ENCODE measurements at places on chromosomes 6 and 20. TPM values are rescaled to one million over a fixed set of nuclear protein-coding genes. Genes with fewer than 3 reads are reported as not detected.

GRCh38 chr6:14417377-14417776, 299.8 kb downstream of the CD83 start:
- H3K27ac ChIP-seq: no peak overlapping the region
- DNase-seq: no peak
- H3K36me3 ChIP-seq: no peaks in the 10 kb centered on the region
- no peaks in the 10 kb centered on the region for H3K27me3 ChIP-seq
- no peaks in the 10 kb centered on the region for H3K4me1 ChIP-seq

DNA sequence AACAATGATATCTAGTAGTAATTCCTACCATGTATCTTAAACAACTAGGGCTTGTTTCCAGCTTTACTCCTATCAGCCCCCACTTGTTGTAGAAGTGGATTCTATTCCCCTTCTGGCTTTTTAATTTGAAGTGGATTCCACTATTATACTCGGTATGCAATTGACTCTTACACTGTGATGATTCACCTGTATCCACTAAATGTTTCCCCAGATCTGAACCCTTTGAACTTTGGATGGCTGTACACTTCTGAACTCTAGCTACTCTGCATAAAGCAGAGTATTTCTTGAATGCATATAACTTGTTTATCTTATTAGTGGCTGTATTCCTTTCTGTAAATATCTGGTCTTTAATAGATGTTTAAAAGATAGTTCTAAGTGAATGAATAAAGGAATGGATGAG, 538.4 kb upstream of the NRSN1 start:
- H3K27ac ChIP-seq: no peak overlapping the region
- no peak for DNase-seq
- H3K36me3 ChIP-seq: no peaks in the 10 kb centered on the region

Gene IBTK
- 19.8 TPM for polyA plus RNA-seq

- H3K27ac ChIP-seq: no peak overlapping the region
- H3K36me3 ChIP-seq: no peaks in the 10 kb centered on the region
- no peak for DNase-seq
- H3K27me3 ChIP-seq: no peaks in the 10 kb centered on the region
- no peak overlapping the region for H3K4me3 ChIP-seq
Measured at GRCh38 chr6:118536478-118536877, 11.6 kb upstream of the PLN start.

Gene MDFI
- polyA plus RNA-seq: 0.24 TPM

Gene PRRT1
- polyA plus RNA-seq: 0.24 TPM

Gene ATP6V1G2
- 0.35 TPM for polyA plus RNA-seq

Gene CFAP206
- polyA plus RNA-seq: 0.11 TPM

- peaks cover 3% of the 10 kb centered on the region for H3K4me1 ChIP-seq
- H3K36me3 ChIP-seq: no peaks in the 10 kb centered on the region
- no peaks in the 10 kb centered on the region for H3K27me3 ChIP-seq
- no peak overlapping the region for H3K4me3 ChIP-seq
Measured at GRCh38 chr6:112163295-112164257, 76.2 kb downstream of the FAM229B start.

Gene PDSS2
- 14.6 TPM for polyA plus RNA-seq

Gene TMEM244
- not detected for polyA plus RNA-seq

Gene GATA5
- polyA plus RNA-seq: 0.31 TPM

Gene ASIP
- polyA plus RNA-seq: 0.39 TPM

Gene CLPSL1
- polyA plus RNA-seq: not detected

DNA sequence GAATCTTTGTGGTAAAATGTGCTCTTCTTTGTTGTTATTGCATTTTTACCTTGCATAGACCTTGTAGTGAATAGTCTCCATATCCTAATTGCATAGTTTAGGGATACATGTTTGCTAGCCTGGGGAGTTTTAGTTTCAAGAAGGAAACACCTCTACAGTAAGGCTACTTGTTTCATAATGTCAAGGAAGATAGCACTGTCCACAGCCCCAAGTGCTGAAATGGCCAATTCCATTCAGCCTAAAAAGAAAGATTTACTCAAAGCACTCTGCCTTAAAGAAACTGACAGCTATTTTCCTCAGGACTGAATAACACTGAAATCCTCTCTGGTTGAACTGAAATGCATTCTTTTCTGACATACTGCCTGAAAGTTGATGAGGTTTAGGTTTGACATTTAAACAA, 2.6 kb downstream of the HCRTR2 start:
- H3K36me3 ChIP-seq: no peaks in the 10 kb centered on the region
- no peak for DNase-seq
- H3K4me3 ChIP-seq: no peak overlapping the region
- H3K27ac ChIP-seq: no peak overlapping the region
- no peaks in the 10 kb centered on the region for H3K4me1 ChIP-seq

DNA sequence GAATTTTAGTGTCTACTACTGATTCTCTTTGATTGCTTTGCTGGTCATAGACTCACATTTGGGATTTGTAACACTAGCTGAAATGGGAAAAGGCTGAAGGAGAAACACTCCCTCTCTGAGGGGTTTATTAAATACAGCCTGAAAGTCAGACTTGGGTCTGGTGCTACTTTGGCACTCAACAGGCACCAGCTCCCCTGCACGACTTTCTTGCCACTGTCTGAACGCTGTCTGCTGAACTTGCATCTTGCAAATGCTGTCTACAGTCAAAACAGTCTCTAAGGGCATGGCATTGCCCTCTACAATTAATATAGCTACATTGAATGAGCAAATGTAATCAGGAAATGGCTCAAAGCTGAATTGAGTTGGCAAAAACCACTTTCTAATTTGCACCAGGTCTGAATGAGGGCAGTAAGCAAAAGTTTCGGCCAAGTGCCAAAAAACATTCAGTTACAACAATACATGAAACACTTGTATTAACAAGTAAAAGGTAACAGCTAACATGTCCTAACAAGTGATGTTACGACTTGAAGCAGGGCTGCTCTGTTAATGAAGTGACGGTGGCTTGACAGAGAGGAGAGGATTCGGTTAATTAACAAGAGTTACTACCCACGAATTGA, 119.5 kb downstream of the FOXC1 start:
- no peaks in the 10 kb centered on the region for H3K36me3 ChIP-seq
- H3K27ac ChIP-seq: no peak overlapping the region
- DNase-seq: no peak
- no peak overlapping the region for H3K4me3 ChIP-seq
- H3K4me1 ChIP-seq: no peaks in the 10 kb centered on the region
- no peaks in the 10 kb centered on the region for H3K27me3 ChIP-seq

DNA sequence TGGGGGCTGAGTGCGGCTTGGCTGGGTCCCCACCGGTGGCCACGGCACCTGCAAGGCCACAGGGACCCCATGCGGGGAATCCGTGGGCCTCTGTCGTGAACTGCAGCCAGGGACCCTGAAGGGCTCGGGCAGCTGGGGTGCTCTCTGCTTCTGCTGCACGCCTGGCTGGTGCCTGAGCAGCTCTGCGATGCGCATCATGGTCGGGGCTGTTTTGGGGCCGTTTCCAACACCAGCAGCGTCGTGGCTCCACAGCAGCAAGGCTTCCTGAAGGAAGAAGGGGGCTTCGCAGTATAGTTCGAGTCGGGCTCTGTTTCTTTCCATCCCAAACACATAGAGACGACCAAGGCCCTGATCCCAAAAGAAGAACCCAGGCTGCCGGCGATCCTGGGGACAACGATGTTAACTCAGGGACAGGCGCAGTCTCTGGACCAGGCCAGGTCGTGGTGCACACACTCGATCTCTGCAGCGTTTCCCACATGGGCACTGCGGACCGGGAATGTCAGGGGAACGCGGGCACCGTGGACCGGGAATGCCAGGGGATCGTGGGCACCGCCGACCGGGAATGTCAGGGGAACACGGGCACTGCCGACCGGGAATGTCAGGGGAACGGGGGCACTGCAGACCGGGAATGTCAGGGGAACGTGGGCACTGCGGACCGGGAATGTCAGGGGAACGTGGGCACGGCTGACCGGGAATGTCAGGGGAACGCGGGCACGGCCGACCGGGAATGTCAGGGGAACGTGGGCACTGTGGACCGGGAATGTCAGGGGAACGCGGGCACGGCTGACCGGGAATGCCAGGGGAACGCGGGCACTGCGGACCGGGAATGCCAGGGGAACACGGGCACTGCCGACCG, 36.8 kb upstream of the BHLHE23 start:
- H3K4me1 ChIP-seq: no peaks in the 10 kb centered on the region
- no peak overlapping the region for H3K4me3 ChIP-seq
- peaks cover 2% of the 10 kb centered on the region for H3K27me3 ChIP-seq
- no peak overlapping the region for H3K27ac ChIP-seq

Gene TRIM40
- polyA plus RNA-seq: not detected

- H3K36me3 ChIP-seq: no peaks in the 10 kb centered on the region
- DNase-seq: no peak
- H3K27ac ChIP-seq: no peak overlapping the region
- no peaks in the 10 kb centered on the region for H3K4me1 ChIP-seq
Measured at GRCh38 chr20:14919501-14920081, 582.2 kb upstream of the FLRT3 start.

DNA sequence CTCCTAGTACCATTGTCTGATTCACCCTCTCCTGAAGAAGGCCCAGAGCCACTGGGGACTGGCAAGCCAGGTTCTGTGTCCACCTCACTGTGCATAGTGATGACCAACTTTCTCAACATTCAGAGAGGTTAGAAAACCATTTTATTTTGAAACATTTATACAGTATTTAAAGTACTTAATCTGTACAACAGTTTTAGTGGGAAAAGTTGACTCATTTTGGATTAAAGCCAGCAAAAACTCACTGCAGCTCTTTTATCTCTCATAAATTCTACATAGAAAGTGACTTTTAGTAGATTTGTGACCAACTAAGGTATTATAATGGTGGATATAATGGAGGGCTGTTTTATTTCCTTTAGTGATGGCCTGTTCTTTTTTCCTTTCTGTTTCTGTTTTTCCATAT, 9.7 kb downstream of the TULP4 start:
- H3K27ac ChIP-seq: no peak overlapping the region
- peaks cover 9% of the 10 kb centered on the region for H3K4me1 ChIP-seq
- H3K4me3 ChIP-seq: no peak overlapping the region

DNA sequence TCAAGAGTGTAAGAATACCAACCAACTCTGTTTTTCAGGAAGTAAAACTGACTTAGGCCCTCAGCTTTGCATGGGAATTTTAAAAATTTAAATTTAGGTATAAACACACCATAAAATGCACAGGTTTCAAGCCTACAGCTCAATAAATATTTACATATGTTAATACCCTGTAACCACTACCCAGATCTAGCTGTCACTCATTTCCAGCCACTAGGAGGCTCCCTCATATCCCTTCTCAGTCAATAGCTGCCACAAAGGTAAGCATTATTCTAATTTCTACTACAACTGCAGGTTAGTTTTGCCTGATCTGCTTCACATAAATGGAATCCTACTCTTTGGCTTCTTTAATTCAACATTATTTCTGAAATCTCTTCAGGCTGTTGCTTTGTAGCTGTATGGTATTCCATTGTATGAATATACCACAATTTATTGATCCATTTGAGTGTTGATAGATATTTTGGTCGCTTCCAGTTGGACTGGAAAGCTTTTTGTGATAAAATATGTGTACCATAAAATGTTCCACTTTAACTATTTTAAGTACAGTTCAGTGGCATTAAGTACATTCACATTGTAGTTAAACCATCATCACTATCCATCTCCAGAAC, 32.5 kb upstream of the MEI4 start:
- H3K27ac ChIP-seq: no peak overlapping the region
- no peak for DNase-seq
- H3K4me1 ChIP-seq: peaks cover 3% of the 10 kb centered on the region
- H3K4me3 ChIP-seq: no peak overlapping the region
- no peaks in the 10 kb centered on the region for H3K27me3 ChIP-seq
- H3K36me3 ChIP-seq: no peaks in the 10 kb centered on the region

Gene ECT2L
- 0.32 TPM for polyA plus RNA-seq

DNA sequence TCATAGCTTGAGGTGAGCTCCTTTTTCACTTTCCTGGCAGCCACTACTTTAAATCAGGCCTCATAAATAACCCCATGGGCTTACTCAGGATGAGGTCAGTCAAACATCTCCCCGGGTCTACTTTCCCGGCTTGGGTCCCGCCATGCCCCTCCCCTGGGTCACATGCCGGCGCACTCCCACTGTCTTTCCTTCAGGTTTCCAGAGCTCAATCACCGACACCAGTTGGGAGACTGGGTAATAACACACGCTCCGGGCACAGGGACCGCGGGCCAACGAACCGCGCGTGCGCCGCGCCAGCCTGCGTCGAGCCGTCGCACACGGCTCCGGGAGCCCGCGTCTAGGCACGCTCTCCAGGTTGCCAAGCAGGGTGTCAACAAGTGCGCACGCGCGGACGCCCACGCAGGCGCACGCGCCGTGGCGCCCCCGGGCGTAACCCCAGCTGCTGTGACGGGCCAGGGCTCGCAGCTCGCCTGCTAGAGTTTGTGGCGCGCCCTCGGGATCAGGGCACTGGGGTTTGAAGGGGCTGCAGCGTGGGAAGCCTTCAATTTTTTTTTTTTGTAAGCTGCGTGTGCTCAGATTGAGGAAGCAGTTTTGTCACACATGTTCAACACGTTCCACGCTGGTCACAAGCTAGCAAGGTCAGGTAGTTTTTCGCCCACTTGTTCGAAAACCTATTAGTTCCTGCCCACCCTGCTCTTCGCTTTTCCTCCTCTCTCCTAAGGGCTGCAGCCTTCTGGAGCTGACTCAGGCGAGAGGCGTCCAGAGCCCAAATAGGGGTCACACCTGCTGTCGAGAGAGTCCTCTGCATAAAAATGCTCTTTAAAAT, 31.8 kb downstream of the TFAP2B start:
- DNase-seq: no peak
- no peaks in the 10 kb centered on the region for H3K36me3 ChIP-seq
- H3K27me3 ChIP-seq: peaks cover 7% of the 10 kb centered on the region
- H3K27ac ChIP-seq: no peak overlapping the region

Gene CST2
- not detected for polyA plus RNA-seq

Gene TBC1D20
- 9.4 TPM for polyA plus RNA-seq

DNA sequence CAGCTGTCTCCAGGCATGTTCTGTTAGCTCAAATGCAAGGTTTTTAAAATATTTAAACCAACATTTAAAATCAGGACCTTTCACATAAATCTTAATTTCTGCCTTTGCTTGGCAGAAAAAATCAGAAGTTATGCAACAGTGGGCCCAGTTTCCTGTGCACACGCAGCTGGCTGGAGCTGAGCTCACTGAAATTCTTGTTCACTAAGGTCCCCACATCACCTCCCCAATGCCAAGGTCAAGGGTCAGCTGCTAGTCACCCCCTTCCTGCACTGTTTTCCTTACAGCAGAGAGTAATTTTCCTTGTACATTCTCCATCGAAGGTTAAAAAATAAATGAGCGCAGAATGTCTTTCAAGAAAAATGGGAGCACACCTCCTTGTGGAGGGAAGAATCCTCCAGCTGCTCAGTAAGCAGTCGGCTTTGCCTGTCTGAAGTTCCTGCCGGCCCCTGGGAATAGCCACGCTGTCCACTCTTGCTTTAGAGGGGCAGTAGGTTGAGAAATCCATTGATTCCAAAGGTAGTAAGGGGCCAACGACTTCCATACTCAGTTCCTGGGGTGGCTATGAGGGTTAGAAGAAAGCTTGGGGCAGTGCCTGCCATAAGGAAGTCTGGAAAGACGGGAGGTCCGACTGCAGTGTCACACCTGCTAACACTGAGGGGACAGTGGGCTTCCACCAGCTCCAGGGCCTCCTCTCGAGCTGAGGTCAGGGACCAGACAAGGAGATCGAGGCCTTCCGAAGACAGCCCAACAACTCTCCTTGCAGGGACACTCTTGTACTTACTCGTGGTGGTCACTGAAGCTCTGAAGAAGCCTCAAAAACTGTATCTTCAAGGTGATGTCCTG, 56.8 kb downstream of the MYH7B start:
- no peak for DNase-seq
- no peak overlapping the region for H3K4me3 ChIP-seq
- peak overlapping the region; percentile 32 for H3K27ac ChIP-seq
- H3K27me3 ChIP-seq: no peaks in the 10 kb centered on the region

Gene PRSS16
- not detected for polyA plus RNA-seq

GRCh38 chr6:147447835-147448611, 60.5 kb upstream of the SAMD5 start:
- H3K4me1 ChIP-seq: no peaks in the 10 kb centered on the region
- no peaks in the 10 kb centered on the region for H3K36me3 ChIP-seq
- H3K27ac ChIP-seq: no peak overlapping the region
- H3K4me3 ChIP-seq: no peak overlapping the region
